ENCODE measurements at places on chromosomes 3 and 15.

GRCh38 chr3:32780735-32781210 lies 37.0 kb upstream of the TRIM71 start:
- DNase-seq, result peak; percentile 48

DNA sequence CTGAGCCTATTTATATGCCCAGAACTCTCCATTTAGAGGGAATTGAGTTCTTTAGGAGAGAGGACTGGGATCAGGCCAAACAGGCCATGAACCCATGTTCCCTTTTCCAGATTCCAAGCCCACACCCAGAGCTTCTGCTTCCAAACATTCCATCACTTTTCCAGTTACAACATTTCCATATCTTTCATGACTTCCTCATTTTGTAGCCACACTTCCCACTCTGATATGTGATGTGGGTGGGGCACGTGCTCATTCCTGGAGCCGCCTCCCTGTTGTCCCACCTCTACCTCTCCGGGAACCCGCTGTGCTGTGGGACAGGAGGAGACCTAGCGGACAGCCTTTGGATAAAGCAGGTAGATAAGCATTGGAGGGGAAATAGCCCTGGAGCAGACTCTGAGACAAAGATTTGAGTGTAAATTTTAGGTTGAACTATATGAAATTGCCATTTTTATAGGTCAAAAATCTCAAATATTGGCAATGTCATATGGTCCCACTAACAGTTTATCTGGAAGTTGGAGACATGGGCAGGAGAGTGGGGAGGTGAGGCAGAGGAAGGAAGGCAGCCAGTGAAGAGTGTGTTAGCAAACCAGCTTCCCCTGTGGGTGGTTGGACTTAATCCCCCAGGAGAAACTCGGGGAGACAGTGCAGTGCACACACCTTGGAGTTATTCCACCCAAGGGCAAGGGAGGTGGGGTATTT lies 31.8 kb downstream of the CYP8B1 start:
- DNase-seq, result peak; percentile 57

- DNase-seq, result peak; percentile 30
Observed at GRCh38 chr3:5195605-5196004, 8.1 kb downstream of the EDEM1 start.

DNA sequence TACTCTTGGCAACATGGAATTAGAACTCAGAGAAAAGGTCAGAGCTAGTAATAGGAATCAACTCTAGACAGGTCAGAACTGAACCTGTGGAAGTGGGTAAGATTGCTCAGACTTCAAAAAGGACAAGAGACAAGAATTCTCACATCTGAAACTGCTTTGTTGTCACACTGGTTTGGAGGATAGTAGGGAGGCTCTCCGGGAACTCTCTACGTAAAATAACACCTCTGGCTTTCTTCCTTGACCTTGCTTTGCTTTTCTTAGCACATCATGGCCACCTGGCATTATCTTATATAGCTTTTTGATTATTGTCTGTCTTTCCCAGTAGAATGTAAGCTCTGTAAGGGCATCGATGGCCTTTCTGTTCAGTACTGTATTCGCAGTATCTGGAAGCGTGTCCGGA lies 13.2 kb upstream of the NFKBIZ start:
- no peak for DNase-seq

- DNase-seq, result peak; percentile 62
Observed at GRCh38 chr15:74901612-74902063, 5.0 kb downstream of the FAM219B start.

DNA sequence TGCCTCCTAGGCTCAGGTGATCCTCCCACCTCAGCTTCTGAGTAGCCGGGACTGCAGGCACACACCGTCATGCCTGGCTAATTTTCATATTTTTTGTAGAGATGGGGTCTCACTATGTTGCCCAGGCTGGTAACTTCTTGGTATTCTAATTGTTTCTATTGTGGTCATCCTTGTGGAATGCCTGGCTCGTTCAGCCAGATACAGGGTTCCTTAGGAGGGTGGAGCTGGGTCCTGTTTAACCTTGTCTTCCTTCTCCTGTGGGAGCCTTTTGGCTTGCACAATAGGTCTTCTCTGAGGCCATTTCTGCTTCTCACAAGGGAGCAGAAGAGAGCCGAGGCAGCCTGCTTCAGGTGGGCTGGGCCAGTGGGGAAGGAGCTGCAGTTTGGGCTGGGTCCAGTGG lies 15.7 kb downstream of the PLEKHO2 start:
- no peak for DNase-seq

- DNase-seq, result no peak
Observed at GRCh38 chr3:38139191-38139590, 730 bp downstream of the MYD88 start.

GRCh38 chr15:89490814-89491315 lies 5.5 kb downstream of the RHCG start:
- DNase-seq, result no peak

GRCh38 chr15:56906766-56907165 lies 11.7 kb upstream of the TCF12 start:
- no peak for DNase-seq

GRCh38 chr3:24519368-24520100 lies 24.9 kb upstream of the THRB start:
- DNase-seq, result peak; percentile 51

Measured in testis (tissue), 5 donors.